Activated naive CD4-positive, alpha-beta T cell (primary cell): ENCODE measurements at places on chromosomes 5 and 9.

GRCh38 chr5:138523406-138523805, 19.6 kb downstream of the ETF1 start:
- DNase-seq: no peak

- DNase-seq: no peak
Observed at GRCh38 chr5:154830219-154830595, 20.2 kb downstream of the FAXDC2 start.

DNA sequence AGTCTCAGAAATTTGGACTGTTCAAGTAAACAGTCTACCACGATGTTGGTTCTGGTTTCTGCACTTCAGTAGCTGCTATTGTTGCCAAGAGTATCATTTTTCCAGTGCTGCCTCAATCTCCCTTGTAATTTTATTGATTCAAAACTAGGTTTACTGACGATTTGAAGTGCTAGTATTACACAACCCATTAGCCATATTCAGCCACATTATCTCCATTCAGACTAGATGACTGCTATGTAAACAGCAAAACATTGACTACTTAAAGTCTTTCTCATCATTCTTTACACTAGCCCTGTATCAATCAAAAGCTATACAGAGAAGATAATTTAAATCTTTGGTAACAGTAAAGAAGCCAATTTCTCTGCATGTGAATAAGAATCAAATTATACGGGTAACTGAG, 102.0 kb upstream of the TSLP start:
- no peak for DNase-seq

DNA sequence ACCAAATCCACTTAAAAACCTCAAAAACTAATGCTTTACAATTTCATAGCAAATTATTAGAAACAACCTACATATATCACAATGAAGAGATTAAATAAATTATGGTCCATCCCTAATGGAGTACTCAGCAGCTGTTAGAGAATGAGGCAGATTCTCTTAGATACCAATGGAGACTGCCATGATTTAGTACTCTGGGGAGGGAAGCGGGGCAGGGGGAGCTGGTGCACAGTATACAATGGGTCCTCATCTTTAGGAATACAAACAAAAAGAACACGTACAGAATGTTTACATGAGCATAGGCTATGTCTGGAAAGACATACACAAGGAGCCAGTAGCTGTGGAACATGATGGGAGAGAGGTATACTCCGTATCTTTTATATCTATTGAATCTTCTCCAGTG, 2.0 kb downstream of the LIFR start:
- DNase-seq: no peak

- DNase-seq: no peak
Observed at GRCh38 chr5:174618589-174618988, 105.8 kb upstream of the MSX2 start.

GRCh38 chr9:96565671-96566497, 53.8 kb downstream of the CDC14B start:
- no peak for DNase-seq

DNA sequence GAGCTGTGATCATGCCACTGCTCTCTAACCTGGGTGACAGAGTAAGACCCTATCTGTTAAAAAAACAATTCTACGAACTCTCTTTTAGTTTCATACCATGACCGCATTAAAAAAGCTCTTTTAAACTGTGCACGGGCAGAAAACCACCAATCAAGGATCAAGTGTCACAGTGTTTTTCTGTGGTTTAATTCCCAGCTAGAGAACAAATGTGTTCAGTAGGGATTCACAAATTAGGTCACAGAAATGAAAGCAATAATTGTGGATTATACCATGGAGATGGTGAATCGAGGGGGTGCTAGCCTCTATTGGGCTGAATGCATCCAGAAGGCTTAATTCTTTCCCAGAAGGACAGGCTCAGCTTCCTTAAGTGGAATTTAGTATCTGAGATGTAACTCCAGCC, 79.1 kb downstream of the ATG10 start:
- no peak for DNase-seq

- DNase-seq: no peak
Observed at GRCh38 chr9:113210815-113211214, 10.3 kb downstream of the FKBP15 start.

DNA sequence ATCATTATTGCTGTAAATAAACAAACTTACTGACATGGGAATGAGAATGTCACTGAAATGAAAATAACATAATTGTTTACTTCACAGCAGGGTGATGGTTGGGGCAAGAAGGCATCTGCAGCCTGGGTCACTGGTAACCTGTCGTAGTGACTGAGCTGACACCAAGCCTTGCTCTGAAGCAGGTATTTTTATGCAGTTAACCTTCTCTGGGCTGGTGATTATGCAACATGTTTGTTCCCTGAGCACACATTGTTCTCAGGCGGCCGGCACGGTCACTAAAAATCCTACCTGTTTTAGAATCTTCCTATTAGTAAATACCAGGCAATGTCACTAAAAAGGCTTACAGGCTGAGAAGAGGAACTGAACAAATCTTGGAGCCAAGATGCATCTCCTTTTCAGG, 157.7 kb upstream of the NR3C1 start:
- no peak for DNase-seq

- DNase-seq: no peak
Observed at GRCh38 chr9:19486803-19487202, 78.0 kb downstream of the ACER2 start.
